GDM1 (cell line): ENCODE measurements at places on chromosomes 12 and 14.

DNA sequence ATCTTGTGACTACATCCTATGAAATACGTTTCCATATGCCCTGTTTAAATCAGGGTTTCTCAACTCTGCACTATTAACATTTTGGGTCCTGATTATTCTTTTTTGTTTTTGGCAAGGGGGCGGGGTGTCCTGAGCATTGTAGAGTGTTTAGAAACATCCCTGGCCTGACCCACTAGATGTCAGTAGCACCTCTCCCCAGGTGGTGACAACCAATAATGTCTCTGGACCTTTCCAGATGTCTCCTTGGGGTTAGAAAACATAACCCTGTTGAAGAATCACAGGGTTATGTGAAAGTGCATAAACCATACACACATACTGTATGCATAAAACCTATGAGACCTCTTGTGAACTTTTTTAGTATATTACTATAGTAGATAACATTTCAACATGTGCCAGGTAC, 1.4 kb downstream of the ACAD10 start:
- no peak for DNase-seq

DNA sequence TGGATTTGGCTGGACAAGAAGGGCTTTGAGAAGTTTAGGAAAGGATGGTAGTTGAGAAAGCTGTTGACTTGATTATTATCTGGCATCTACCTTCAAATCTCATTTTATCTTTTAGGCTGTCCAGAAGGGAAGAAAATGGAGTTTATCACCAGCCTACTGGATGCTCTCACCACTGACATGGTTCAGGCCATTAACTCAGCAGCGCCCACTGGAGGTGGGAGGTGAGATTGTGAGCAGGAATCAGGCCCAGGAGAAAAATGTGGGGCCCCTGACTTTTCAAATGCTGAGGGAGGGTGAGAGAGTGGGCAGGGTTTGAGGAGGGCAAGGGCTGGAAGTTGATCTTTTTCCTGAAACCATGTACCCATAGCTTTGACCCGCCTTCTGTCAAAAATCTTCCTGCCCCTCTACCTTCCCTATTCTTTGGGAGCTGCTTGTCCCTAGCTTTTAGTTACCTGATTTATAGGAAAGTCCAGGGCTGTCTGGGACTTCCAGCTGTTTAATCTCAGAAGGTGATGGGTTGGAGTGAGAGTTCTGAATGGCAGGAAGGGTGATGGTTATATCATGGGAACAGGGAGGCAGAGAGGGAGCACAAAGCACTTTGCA, 134.2 kb downstream of the SMOC1 start:
- no peak for DNase-seq

GRCh38 chr14:36676236-36676635, 14.6 kb downstream of the PAX9 start:
- DNase-seq: no peak

DNA sequence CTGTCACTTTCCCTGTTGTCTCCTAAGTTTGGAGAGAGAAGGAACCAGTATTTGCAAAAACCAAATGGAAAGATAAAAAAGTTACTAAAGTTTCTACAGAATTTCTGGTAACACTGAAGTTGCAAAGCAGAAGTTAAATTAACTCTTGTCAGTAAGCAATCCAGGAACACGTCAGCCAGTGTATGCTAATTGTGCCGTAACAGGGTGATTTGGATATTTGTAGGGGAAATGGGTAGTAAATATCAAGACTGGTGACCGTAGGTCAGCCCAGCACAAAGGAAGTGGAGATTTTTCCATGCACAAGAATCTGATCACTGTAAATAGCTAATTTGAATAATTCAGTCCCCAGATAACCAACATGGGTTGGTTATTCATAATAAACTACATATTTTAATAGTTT, 2.3 kb downstream of the CDKN1B start:
- DNase-seq: no peak

- DNase-seq: peak; percentile 95
These were observed 363.5 kb downstream of the TMEM121 start for GRCh38 chr14:105889666-105890473.

DNA sequence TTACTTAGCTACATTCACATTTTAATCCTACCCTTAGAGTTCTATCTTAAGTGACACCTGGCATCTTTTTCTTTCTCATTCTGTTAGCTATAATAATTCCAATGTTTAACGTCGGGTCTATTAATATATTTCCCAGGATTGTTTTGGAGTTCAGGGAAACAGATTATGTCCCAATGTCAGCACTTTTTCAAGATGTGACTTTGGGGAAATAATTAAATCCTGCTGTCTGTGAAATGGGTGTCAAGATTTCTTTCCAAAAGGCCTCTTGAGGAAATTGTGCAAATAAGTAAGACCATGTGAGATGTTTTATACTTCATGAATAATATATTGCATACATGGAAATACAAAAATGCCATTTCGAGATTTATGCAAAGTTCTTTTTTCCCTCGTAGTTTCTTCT, 887.6 kb upstream of the SEL1L start:
- no peak for DNase-seq

- DNase-seq: no peak
These were observed 215.5 kb downstream of the DPF3 start for GRCh38 chr14:72678356-72678755.

DNA sequence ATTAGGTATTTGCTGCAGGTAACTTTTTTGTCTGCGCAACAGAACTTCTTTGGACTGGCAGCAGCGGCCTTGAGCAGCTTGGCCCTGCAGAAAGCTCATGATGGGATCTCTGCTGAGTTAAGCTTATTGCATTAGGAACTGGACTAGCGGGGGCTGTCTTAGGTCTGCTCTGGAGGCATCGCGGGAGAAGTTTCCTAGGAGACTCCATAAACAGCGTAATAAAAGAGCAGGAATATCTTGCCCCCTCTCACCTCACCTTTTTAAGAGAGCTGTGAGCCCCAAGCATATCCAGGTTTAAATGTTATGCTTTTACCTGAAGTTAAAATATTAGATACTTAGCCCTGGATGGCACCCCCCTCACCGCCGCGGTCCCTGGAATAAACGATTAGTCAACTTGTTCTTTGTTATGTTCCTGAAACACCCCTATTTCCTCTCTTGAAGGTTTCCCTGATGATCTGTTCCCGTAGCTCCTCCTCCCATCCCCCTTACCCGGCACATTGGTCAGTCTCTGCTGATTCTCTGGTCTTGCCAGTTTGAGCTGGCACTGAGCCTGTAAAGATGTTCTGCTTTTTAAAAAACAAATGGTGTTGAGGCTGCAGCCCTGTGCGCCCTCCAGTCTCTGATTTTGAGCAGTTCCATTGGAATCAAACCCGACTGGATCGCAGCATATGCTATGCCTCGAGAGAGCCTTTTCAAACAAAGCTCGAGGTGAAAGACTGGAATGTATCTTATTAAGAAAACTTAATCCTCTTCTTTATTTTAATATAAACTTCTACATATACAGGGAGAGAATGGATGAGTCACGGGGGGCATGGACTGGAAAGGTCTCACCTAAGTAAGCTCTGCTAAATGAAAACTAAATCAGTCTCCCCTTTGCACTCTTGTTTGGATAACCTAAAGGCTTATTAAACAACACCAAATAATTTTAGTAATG, 1.9 kb downstream of the MLXIP start:
- DNase-seq: peak; percentile 61

DNA sequence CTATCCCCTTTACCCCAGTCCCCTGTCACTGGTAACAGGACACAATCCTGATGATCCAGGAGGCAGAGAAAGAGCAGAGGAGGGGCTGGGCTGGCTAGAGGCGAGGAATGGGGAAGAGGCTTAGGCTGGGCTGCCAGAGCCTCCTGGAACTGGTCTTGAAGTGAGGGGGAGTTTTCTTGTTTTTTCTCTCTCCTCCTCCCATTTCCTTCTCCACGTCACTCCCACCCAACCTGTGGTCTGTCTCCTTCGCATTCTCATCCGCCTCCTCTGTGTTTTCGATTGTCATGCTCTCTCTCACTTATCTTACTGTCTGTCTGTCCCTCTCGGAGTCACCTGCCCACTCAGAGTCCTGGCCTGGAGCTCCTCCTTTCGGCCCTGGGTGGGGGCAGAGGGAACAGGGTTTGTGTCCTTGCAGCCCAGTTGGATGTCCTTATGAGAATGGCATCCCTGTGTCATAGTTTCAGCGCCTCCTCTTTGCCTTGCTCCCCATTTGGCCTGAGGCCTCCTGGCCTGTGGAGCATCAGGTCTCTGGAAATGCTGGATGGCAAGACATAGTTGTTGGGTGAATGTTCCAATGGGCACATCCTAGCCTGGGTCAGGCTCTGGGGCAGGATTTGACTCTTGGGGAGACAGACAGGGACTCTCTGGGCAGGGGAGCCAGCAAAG, 3.4 kb upstream of the KRT80 start:
- peak; percentile 63 for DNase-seq

DNA sequence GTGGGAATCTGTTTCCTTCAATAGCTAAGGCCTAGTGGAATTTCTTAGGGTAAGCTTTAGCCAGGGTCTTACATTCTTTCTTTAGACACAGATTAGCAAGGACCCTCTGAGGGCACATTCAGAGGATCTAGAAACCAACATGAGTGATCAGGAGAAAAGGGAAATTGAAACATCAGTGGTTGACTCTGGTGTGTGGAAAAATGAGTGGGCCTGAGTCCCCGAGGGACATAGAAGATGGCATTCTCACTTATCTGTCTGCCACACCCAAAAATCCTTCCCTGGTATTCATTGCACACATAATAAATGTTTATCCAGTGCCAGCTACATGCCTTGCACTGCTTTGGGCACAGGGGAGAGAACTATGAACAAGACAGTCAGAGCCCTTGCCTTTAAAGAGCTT, 82.9 kb downstream of the SSPN start:
- DNase-seq: no peak

GRCh38 chr12:102625819-102626218, 145.5 kb upstream of the IGF1 start:
- DNase-seq: no peak

- DNase-seq: no peak
These were observed 2.0 kb upstream of the CHURC1 start for GRCh38 chr14:64912261-64912660.

- no peak for DNase-seq
These were observed 89.8 kb downstream of the FAR2 start for GRCh38 chr12:29238822-29239291.

DNA sequence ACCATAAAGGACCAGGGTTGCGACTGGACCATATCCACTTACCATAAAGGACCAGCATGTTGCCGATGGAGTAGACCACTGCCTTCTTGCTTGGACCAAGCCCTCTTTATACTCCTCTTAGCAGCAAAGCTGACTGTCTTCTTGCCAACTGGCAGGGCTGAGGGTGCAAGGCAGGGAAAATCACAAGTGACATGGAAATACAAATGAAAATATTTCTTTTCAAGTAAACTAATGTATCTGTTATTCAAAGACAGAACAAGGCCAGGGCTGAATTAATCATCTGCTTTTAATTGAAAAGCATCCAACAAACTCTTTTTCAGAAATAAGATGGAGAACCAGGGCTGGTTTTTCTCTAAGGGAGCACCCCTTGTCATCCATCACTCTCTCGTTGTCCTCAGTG, at the start of gene CELA1:
Gene CELA1, minus strand, starts transcription at position 99 of the 400 bp plus-strand sequence. Its CDS starts 41 bp downstream, at position 58.
- DNase-seq: no peak

- no peak for DNase-seq
These were observed 60.8 kb downstream of the SLC24A4 start for GRCh38 chr14:92383805-92384204.

DNA sequence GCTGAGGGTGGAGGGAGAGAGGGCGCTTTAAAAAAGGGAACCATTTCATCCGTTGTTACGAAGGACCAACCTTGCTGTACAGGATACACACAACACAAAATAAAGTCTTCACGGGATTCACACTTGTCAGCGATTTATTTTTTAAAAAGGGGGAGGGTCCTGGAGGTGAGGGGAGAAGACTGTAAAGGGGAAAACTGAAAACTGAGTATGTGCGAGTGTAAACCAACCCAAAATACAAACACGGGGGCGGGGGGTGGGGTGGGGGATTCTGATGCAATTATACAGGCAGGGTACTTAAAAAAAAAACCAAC, 499 bp upstream of the PRKAG1 start:
- DNase-seq: no peak

GRCh38 chr12:78185109-78185508, 354.4 kb downstream of the NAV3 start:
- DNase-seq: no peak

DNA sequence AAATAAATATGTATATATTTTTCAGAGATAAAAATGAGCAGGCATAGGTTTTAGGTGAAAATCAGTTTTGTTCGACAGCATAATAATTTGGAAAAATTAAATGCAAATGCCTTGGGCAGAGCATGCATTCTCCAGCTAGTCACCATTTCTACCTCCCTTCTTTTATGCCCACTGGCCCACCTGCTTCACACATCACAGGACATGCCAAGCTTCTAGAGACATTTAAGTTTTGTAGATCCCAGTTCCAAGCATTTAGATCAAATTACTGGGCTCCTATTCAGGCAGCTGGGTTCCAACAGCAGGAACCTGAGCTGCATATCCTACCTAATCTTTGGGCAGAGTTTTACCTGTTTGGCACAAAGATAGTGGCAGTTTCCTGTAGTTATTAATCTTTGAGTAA, 67.6 kb upstream of the SLC38A4 start:
- no peak for DNase-seq

DNA sequence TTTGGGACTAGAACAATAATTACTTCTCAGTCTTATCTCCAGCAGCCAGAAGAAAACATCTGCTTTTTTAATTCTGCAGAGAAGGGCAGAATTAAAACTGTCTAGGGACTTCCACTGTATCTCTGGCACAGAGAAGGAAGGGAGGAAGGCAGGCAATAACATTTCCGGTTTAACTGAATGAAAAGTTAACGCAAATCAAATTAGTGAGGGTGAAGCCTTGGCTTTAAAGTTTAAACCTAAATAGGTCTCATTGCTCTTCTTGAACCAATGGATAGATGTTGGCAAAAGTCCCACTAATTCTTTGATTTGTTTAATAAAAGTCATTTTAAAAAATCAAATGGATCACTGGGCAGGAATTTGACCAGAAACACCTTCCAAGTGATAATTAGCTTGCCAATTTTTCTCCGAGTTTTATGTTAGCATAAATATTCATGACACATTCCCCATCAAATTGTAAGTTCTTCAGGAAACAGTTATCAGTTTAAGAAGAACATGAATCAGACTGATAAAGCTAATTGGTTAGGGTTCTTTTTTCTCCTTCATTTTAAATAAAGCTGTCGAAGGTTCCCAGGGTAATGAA, 181.9 kb downstream of the SLC15A5 start:
- DNase-seq: no peak

DNA sequence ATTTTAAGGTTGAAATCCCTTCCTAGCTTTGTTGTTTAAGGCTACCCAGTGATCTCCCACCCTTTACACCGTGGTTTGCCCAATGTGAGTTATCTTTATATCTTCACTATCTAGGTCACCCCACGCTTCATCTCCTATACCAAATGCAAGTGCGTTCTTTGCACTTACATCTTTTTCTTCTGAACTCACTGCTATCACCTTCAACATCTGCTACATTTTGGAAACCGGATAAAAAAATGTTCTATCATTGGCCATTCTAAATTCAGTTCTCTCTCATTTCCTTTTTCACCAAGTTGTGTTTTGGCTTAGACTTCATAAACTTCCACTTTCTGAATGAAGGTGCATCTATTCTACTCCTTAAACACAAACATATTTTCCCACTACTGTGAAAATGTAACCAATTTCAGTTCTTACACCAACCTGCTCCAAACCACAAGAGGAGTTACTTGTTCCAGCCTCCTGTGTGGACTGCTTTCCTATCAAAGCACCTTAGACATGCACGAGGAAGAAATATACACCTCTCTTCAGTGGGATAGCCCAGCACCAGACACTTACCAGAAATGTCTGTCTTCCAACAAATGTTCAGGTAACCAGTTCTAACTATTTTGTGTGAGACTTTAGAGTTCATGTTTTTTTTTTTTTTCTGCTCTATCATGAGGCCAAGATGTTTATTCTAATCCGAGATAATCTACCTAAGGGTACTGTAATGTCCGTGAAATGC, 21.9 kb downstream of the CLEC9A start:
- no peak for DNase-seq

GRCh38 chr14:56117765-56118610, at the start of gene PELI2:
TSS of gene PELI2 (plus strand) at chr14:56118411. CDS start at chr14:56118661, 250 bp downstream.
- no peak for DNase-seq

GRCh38 chr12:63995512-63995911, 151.0 kb downstream of the SRGAP1 start:
- DNase-seq: no peak
